ENCODE measurements at places on chromosomes 16 and 17.

- no peak for DNase-seq
These were observed 30.4 kb downstream of the SLC7A5 start for GRCh38 chr16:87838643-87839541.

GRCh38 chr16:31052114-31052513, 18.8 kb downstream of the STX4 start:
- peak; percentile 65 for DNase-seq

DNA sequence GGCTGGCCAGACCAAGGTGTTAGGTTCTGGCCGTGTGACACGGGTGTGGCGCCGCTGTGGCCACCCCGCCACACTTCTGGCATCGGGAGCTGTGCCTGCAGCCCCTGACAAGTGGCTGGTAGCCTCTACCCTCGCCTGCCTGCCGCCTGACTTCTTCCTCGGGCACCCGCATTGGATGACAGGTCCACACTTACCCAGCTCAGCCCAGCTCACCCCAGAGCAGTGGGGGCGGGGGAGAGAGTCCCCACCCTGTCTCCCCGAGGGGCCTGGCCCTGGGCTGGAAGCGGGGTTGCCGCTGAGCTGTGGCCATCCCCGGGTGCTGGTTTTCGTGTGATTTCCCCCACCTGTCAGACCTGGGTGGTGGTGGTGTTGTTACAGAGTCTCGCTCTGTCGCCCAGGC, 53.9 kb upstream of the ACSF3 start:
- no peak for DNase-seq

GRCh38 chr17:721540-721937, 6.9 kb upstream of the VPS53 start:
- DNase-seq, result no peak

DNA sequence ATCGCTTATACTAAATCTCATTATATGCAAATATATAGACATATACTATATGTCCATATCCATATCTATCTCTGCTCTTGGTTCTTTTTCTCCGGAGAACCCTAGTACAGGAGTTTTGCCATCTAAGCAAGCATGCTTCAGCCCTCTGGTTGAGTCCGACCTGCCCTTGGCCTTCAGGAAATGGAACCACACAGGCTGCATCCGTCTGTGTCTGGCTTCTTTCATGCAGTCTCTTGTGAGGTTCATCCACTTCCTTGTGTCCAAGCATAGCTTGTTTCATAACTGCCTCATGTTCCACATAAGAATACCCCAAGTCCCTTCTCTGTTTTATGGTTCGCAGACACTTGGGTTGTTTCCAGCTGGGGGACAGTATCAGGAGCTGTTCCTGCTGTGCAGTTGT, 16.8 kb downstream of the SNX20 start:
- no peak for DNase-seq

DNA sequence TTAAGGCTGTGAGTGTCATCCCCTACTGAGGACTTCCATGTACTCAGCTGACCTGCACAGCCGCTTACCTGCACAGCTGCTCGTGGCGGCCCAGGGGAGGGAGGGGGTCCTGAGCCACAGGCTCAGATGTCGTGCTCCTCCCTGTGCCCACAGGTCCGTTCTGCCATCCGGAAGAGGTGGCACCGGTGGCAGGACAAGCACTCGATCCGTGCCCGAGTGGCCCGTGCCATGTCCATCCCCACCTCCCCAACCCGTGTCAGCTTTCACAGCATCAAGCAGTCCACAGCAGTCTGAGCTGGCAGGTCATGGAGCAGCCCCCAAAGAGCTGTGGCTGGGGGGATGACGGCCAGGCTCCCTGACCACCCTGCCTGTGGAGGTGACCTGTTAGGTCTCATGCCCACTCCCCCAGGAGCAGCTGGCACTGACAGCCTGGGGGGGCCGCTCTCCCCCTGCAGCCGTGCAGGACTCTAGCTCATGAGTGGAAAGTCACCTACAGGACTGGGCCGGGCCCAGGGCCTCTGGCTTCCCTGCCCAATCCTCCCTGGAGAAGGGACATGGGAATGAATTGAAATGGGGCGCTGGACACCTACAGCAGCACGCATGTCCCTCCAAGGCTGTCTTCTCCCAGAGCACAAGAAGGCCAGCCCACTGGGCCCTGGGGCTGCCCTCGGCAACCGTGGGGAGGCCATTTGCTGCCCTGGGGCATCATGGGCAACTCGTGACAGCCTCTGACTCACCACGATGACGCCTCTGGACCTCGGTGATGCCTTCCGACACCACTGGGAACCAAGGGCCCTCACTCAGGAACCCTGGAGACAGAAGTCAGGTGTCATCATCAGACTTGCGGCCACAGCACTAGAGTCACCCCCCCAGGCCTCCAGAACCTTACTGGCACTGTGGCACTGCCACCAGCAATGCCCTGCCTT, 9.9 kb upstream of the SPPL2C start:
- DNase-seq, result no peak

GRCh38 chr16:30139583-30140481, 16.8 kb upstream of the MAPK3 start:
- no peak for DNase-seq

DNA sequence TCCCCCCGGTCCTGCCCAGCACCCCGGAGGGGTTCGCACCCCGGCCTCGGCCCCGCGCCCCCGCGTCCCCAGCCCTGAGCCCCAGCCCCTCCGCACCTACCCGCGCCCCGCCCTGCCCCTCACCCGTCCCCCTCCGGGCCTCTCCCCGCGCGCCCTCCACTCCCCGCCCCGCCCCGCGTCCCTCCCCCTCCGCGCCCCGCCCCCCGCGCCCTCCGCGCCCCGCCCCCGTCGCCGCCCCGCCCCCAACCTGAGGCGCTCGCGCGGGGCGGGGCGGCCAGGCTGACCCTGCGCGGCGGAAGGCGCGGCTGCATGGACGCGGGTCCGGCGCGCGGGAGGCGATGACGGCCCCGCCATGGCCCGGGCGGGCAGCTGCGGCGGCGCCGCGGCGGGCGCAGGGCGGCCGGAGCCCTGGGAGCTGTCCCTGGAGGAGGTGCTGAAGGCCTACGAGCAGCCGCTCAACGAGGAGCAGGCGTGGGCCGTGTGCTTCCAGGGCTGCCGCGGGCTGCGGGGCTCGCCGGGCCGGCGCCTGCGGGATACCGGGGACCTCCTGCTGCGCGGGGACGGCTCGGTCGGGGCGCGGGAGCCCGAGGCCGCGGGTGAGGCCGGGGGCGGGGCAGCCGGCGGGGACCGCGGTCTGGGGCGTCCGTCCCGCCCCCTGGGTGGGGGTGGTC, at the start of gene SPIRE2:
TSS of gene SPIRE2 (plus strand) at position 277 of the 671 bp plus-strand sequence. CDS start at position 353, 76 bp downstream.
- no peak for DNase-seq

DNA sequence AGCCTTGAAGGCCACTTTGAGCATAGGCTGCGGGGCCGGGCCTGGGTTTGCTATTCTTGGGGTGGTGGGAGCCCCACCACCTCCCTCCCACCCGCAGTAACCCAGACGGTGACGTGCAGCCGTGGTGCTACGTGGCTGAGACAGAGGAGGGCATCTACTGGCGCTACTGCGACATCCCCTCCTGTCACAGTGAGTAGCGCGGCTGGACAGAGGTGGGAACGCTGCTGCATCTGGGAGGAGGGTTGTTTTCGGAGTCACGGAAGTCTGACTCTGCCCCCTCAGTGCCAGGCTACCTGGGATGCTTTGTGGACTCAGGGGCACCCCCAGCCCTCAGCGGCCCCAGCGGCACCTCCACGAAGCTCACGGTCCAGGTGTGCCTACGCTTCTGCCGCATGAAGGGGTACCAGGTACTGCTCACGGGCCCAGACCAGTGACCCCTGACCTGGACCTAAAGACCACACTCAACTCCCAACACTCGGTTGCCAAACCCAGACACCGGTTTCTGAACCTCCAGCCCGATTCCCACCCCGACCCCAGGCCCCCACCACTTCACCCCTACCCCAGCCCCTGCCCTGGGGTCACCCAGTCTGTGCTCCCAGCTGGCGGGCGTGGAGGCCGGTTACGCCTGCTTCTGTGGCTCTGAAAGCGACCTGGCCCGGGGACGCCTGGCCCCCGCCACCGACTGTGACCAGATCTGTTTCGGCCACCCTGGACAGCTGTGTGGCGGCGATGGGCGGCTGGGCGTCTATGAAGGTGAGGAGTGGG, 2.1 kb downstream of the KREMEN2 start:
- no peak for DNase-seq

DNA sequence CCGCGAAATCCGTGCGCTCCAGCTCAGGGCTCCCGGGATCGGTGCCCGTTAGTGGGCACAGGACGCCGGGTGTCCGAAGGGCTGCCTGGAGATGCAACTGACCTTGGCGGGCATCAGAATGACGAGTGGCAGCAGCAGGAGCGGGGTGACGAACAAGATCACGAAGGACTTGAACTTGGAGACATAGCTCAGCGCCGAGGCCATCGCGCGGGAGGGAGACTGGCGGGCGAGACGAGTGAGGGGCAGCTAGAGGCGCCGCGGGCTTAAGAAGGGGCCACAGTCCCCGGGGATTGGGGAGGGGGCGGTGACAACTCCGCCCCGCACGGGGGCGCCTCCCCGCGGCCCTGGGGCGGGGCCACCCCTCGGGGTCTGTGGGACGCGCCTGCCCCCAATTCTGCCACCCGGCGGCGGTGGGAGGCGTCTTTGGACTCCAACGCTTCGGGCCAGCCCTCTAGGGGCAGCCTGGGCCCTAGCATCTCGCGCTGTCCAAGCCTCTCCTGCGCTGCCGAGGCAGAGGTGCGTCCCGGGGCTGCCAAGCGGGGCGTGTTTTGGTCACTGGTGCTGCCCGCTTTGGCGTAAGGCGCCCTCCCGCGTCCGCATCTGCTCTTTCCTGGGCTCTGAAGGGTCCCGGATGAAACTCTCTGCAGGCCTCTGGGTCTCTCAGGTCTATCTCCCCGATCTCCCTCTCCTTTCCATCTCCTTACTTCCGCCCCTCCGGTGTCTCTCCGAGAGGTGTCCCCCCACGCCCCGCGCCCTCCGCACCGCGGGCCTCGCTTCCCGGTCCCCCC, at the start of gene SLC13A5:
TSS of gene SLC13A5 (minus strand) at position 240 of the 788 bp plus-strand sequence. CDS start at position 204, 36 bp downstream.
- DNase-seq, result no peak

DNA sequence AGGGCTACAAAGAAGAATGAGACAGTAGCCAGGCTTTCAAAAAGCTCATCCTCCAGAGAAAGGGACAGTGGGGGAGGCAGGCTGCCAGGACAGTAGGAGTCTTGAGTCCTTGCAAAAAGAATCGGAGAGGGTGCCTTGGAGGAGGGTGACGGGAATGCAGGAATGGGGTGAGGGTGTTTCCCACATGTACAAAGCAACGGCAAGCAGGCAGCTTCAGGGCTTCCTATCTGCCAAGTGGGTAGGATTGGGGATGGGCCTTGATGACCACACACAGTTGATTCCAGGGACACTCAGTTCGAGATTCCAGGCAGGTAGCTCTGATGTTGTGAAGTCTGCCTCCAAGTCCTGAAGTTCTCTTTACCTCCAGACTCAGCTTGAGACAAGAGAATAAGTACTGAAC, 54.4 kb downstream of the C17orf67 start:
- no peak for DNase-seq

- DNase-seq, result no peak
These were observed 338.5 kb downstream of the MAF start for GRCh38 chr16:79261944-79262552.

- no peak for DNase-seq
These were observed 6.2 kb downstream of the SAMD14 start for GRCh38 chr17:50123649-50124349.

- DNase-seq, result no peak
These were observed 45.0 kb downstream of the ABR start for GRCh38 chr17:1134634-1135324.

GRCh38 chr17:3594976-3595375, 14.2 kb downstream of the TRPV1 start:
- DNase-seq, result no peak

- no peak for DNase-seq
These were observed 3.9 kb upstream of the SOCS1 start for GRCh38 chr16:11259655-11260595.
